Activated T-cell treated with anti-CD3 and anti-CD28 coated beads, Interleukin-2, amount 50 U/mL, for 72 hours (primary cell): ENCODE measurements at places on chromosomes 6 and 20.
A peak's percentile ranks its signal among the peaks of the same experiment; 100 is the strongest.

- no peak overlapping the region for H3K27ac ChIP-seq
- H3K36me3 ChIP-seq, result peaks cover 3% of the 10 kb centered on the region
- peaks cover 6% of the 10 kb centered on the region for H3K4me1 ChIP-seq
- DNase-seq, result peak; percentile 35
Measured at GRCh38 chr6:158536891-158537798, 22.7 kb upstream of the TMEM181 start.

GRCh38 chr6:37354526-37355384 is 972 bp downstream of the RNF8 start:
- H3K4me3 ChIP-seq, result peak overlapping the region; percentile 98
- peak; percentile 25 for DNase-seq
- H3K27ac ChIP-seq, result peak overlapping the region; percentile 95
- no peaks in the 10 kb centered on the region for H3K27me3 ChIP-seq
- peaks cover 4% of the 10 kb centered on the region for H3K36me3 ChIP-seq

GRCh38 chr6:11514672-11515071 is 22.9 kb upstream of the TMEM170B start:
- DNase-seq, result no peak
- H3K27me3 ChIP-seq, result peaks cover 26% of the 10 kb centered on the region
- H3K27ac ChIP-seq, result no peak overlapping the region

GRCh38 chr20:48002517-48002970 is 217.3 kb upstream of the SULF2 start:
- DNase-seq, result no peak
- no peak overlapping the region for H3K4me3 ChIP-seq
- no peaks in the 10 kb centered on the region for H3K4me1 ChIP-seq
- H3K36me3 ChIP-seq, result no peaks in the 10 kb centered on the region
- H3K27me3 ChIP-seq, result peaks cover 29% of the 10 kb centered on the region

DNA sequence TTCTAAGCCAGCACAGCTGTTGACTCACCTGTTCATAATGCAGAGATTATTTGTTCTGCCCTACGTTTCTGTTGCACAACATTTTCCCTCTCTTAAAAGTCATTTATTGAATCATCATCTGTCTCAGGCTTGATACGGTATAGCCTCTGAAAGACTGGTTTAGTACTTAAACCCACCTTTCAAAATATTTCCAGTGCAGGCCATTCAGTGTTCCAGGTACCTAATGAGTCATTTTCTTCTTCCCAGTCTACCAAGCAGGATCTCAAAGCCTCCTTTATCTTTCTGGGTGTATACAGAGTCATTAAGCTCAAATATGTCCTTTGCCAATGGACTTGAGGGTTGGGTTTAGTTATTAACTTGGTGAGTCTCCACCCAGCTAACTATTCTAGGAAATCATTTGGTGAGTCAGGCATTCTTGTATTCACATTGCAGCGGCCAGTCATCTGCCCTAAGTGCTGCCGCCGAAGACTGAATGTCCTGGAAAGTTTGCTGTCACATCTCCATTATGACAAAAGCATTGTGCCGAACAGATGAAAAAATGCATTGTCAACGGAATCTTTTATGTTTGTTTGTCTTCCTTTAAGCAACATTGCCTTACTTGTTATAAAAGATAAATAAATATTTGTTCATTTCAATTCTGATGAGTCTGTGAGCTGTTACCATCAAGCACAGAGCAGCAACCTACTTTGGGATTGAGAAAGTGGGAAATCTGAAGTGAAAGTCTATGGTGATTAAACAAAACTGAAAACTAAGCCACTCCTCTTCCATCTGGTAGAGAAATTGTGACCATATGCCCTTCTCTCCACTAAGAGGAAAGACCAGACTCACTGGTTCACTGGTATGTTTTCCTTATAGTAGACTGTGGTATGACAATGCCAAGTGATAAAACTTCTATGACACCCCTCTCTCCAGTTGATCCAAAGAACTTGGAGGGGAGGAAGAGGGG is 14.3 kb upstream of the FAM135A start:
- H3K27ac ChIP-seq, result no peak overlapping the region
- DNase-seq, result no peak
- H3K36me3 ChIP-seq, result no peaks in the 10 kb centered on the region
- peaks cover 33% of the 10 kb centered on the region for H3K27me3 ChIP-seq
- H3K4me1 ChIP-seq, result no peaks in the 10 kb centered on the region
- no peak overlapping the region for H3K4me3 ChIP-seq

DNA sequence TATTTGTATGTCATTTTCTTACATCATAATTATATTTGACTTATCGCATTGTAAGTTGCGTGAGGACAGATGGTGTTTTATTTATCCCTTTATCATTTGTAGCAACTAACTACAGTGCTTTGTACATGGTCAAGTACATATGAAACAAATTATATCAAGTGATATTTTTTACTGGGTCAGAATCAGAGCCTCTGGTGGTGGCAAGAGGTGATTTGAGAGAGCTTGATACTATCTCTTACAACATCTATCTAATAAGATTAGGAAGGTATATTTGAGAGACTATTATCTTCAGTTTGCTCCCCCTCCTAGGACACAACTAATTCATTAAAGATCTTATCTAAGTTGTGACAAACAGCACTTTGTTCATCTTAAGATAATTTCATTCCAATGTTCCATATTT is 47.7 kb downstream of the BCKDHB start:
- H3K4me3 ChIP-seq, result no peak overlapping the region
- H3K27ac ChIP-seq, result no peak overlapping the region
- H3K27me3 ChIP-seq, result no peaks in the 10 kb centered on the region
- no peaks in the 10 kb centered on the region for H3K36me3 ChIP-seq
- DNase-seq, result no peak

DNA sequence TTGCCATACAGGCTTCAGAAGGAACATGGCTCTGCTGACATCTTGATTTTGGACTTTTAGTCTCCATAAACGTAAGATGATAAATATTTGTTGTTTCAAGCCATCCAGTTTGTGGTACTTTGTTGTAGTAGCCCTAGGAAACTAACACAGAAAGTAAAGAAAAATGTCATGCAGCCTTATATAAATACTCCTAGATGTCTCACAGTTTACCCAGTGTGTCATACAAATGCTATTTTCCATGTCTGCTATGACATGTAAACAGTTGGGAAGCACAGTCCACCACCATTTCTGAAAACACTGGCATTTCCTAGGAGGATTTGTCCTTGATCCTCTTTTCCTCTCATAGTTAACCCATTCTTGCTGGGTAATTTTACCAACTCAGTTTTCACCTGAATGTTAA is 30.6 kb upstream of the ME1 start:
- no peaks in the 10 kb centered on the region for H3K27me3 ChIP-seq
- no peak for DNase-seq
- H3K4me3 ChIP-seq, result no peak overlapping the region
- H3K36me3 ChIP-seq, result no peaks in the 10 kb centered on the region
- no peaks in the 10 kb centered on the region for H3K4me1 ChIP-seq
- no peak overlapping the region for H3K27ac ChIP-seq

- H3K4me3 ChIP-seq, result no peak overlapping the region
- H3K36me3 ChIP-seq, result no peaks in the 10 kb centered on the region
- DNase-seq, result no peak
- peaks cover 25% of the 10 kb centered on the region for H3K27me3 ChIP-seq
- no peak overlapping the region for H3K27ac ChIP-seq
- peaks cover under 1% of the 10 kb centered on the region for H3K4me1 ChIP-seq
Measured at GRCh38 chr6:108762394-108762793, 85.8 kb upstream of the ARMC2 start.

DNA sequence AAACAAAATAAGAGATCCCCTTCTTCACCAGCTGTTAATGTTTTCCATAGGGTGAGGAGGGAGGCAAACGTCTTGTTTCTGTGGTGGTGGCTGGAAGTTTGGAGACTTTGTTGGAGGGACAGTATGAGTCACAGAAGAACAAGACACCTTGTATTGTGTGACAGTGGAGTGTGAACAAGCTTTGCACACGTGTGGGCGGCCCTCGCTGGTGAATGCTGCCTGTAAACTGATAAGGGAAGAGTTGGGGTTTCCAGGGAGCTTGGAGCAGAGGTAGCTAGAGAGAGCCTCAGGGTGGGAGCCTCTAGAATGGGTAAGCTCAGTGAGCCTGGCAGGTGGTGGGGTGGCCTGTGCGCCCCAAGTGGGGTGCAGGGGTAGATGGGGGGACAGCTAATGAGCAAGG is 78.3 kb downstream of the ZDHHC14 start:
- no peaks in the 10 kb centered on the region for H3K36me3 ChIP-seq
- DNase-seq, result peak; percentile 63
- peak overlapping the region; percentile 72 for H3K4me3 ChIP-seq

DNA sequence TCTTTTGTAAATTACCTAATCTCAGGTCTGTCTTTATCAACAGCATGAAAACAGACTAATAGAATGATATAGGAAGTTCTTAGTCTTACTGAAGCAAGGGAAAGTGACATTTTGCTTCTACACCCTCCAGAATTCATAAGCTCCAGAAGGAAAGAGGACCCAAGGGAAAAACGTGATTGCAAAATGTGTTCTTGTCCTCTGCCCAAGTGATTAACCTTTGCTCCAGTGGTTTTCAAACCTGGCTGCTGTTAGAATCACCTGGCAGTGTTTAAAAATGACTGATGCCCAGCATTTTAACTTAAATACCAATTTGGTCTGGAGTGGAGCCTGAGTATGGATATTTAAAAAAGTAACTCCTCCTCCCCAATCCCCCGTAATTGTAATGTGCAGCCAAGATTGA is 191.4 kb downstream of the SLC16A10 start:
- H3K4me3 ChIP-seq, result no peak overlapping the region
- H3K4me1 ChIP-seq, result peaks cover 15% of the 10 kb centered on the region
- no peak for DNase-seq
- peaks cover 43% of the 10 kb centered on the region for H3K36me3 ChIP-seq

DNA sequence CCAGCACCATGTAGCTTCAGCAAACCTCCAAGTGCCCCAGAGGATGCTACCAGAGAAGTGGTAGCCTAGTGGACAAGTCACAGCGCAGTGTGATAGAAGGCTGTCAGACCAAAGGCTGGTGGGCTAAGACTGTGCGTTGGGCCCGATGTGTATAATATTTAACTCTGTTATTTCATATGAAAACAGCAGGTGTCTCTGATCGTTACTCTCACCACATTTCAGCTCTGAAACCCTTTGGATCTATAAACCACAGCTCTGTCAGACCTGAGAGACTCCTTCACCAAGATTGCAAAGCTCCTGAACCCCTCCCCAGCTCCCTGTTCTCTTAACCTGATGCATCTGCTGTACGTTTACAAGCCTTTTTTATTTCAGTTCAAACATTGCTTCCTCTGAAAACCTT is 43.8 kb downstream of the ISM1 start:
- H3K27me3 ChIP-seq, result peaks cover 10% of the 10 kb centered on the region
- no peak overlapping the region for H3K4me3 ChIP-seq
- H3K4me1 ChIP-seq, result peaks cover 28% of the 10 kb centered on the region
- DNase-seq, result no peak
- no peaks in the 10 kb centered on the region for H3K36me3 ChIP-seq

DNA sequence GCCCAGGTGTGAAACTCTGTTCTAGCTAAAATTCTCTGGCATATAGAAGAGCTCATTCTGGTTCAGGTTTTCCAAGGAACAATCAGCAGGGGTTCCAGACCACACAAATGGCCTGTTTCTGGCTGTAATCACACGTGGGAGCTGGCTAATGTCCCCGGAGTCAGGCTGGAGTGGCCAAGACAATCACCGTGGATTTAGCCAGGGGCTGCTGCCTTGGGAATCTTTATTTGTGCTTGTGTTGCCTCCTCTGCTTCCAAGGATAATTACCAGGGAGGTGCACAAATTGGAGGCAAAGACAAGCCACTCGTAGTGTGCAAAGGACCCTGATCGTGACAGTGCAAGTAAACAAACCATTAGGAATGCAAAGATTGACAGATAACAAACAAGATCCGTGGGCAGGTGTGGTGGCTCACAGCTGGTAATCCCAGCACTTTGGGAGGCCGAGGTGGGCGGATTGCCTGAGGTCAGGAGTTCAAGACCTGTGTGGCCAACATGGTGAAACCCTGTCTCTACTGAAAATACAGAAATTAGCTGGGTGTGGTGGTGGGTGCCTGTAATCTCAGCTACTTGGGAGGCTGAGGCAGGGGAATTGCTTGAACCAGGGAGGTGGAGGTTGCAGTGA is 77.3 kb downstream of the KCNB1 start:
- no peak overlapping the region for H3K4me3 ChIP-seq
- DNase-seq, result no peak
- peaks cover 16% of the 10 kb centered on the region for H3K27me3 ChIP-seq

GRCh38 chr6:106324726-106325335 is 729 bp downstream of the ATG5 start:
- peaks cover 17% of the 10 kb centered on the region for H3K27me3 ChIP-seq
- peaks cover 2% of the 10 kb centered on the region for H3K36me3 ChIP-seq
- H3K27ac ChIP-seq, result peak overlapping the region; percentile 94
- no peak for DNase-seq

DNA sequence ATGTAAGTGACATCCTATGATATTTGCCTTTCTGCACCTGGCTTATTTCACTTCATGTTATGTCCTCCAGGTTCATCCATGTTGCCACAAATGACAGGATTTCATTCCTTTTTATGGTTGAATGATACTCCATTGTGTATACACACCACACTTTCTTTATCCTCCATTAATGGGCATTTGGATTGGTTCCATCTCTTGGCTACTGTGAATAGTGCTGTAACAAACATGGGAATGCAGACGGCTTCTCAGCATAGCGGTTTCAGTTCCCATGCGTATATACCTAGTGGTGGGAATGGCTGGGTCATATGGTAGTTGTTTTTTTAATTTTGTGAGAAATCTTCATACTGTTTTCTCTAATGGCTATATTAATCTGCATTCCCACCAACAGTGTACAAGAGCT is 14.8 kb downstream of the MTHFD1L start:
- no peak for DNase-seq
- H3K36me3 ChIP-seq, result peaks cover 30% of the 10 kb centered on the region
- peaks cover 11% of the 10 kb centered on the region for H3K4me1 ChIP-seq
- no peak overlapping the region for H3K4me3 ChIP-seq
- H3K27ac ChIP-seq, result no peak overlapping the region

GRCh38 chr6:88378639-88379038 is 212.5 kb upstream of the CNR1 start:
- H3K4me3 ChIP-seq, result no peak overlapping the region
- no peaks in the 10 kb centered on the region for H3K36me3 ChIP-seq
- no peaks in the 10 kb centered on the region for H3K27me3 ChIP-seq
- no peak for DNase-seq
- H3K27ac ChIP-seq, result no peak overlapping the region

GRCh38 chr20:1274485-1275311 is 8.6 kb downstream of the SNPH start:
- peaks cover 16% of the 10 kb centered on the region for H3K4me1 ChIP-seq
- H3K4me3 ChIP-seq, result no peak overlapping the region
- no peaks in the 10 kb centered on the region for H3K36me3 ChIP-seq
- no peaks in the 10 kb centered on the region for H3K27me3 ChIP-seq
- no peak for DNase-seq

GRCh38 chr6:43757966-43758616 is 11.9 kb upstream of the VEGFA start:
- no peaks in the 10 kb centered on the region for H3K36me3 ChIP-seq
- no peak overlapping the region for H3K4me3 ChIP-seq
- peak overlapping the region; percentile 20 for H3K27ac ChIP-seq

GRCh38 chr6:28634761-28635546 is 109.3 kb downstream of the GPX5 start:
- H3K36me3 ChIP-seq, result peaks cover 2% of the 10 kb centered on the region
- H3K27me3 ChIP-seq, result peaks cover 90% of the 10 kb centered on the region
- peaks cover 26% of the 10 kb centered on the region for H3K4me1 ChIP-seq
- no peak for DNase-seq
- peak overlapping the region; percentile 71 for H3K4me3 ChIP-seq
